ENCODE measurements at places on chromosomes 16 and 17.
A peak's percentile ranks its signal among the peaks of the same experiment; 100 is the strongest.

DNA sequence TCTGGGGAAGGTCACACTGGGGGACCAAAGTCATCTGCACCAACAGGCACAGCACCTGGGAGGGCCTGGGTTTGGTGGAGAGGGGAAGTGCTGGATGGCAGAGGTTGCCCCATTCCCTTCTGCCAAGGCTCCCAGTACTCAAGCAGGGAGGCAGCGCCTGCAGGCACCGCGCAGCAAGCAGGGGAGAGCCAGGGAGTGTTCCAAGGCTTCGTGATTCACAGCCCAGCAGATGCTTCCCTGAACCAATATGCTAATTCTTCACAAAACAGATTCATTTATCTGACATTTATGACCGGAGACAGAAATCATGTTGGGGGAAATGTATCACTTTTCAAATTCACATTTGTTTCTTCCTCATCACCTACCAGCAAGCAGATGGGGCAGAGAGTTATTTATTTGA, 13.4 kb upstream of the CDH5 start:
- no peak for DNase-seq

DNA sequence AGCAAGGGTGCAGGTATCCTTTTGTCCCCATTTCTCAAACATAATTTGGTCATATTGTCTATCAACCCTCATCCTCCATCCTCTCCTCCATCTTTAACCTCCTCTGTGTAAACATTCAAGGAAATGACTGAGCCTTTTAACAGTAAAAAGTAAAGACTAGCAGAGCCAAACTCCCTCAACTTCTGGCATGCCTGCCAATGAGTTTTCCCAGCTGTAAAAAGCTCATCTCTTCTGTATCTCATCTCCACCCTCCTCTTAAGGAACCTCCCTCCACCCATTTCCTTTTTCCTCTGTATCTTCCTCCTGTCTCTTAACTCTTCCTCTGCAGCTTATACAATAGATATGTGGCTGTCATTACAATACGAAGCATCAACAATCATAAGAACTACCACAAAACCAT, 76.9 kb upstream of the PSMD7 start:
- no peak for DNase-seq

DNA sequence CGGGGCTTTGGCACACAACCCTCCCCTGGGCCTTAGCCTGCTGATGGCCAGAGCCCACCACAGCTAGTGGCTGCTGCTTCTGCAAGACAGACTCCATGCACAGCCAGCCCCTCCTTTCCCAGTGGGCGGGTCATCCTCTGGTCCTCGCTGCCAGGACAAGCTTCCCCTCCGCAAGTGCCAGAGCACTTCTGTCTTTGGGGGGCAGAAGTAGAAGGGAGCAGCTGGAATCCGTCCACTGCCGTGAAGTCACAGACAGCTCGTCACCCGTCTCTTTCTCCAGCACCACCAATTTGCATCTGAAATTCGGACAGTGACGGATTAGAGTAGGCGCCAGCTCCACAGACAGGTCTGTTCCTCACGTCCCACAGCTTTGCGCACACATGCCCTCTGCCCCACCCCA, 31.3 kb upstream of the NAT9 start:
- DNase-seq = no peak

- no peak for DNase-seq
Observed at GRCh38 chr16:82715833-82716232, 89.1 kb downstream of the CDH13 start.

- no peak for DNase-seq
Observed at GRCh38 chr17:81305051-81305630, 10.0 kb upstream of the SLC38A10 start.

DNA sequence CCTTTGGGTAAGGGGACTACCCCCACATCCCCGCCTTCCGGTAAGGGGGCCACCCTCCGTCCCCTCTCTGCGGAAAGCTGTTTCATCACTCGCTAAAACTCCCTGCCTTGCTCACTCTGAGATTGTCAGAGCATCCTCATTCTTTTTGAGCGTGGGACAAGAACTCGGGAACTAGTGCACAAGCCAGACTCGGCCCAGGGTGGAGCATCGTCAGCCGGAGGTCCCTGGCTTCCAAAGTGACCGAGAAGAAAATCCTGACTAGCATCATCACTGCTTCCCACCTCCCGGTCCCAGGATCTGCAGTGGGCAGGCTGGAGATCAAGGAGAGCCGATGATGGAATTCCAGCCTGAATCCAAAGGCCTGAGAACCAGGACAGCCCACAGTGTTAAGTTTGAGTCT, 380.3 kb downstream of the SEC14L1 start:
- DNase-seq = no peak

DNA sequence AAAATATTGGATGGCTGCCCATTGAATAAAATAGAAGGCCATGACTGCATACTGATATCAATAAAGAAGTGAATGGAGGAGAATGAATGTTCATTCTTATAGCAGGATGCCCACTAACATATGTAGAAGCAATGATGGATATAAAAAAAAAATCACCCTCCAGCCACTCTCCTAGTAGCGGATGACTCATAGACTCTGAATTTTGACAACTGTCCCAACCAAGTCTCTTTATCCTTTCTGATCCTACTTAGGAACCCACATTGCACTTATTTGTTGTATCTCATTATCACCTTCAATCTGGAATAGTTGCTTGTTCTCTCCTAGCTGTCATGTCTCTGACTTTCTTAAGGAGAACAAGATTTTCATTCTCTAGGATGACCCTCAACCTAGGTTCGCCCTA, 429.9 kb downstream of the HS3ST3B1 start:
- no peak for DNase-seq

DNA sequence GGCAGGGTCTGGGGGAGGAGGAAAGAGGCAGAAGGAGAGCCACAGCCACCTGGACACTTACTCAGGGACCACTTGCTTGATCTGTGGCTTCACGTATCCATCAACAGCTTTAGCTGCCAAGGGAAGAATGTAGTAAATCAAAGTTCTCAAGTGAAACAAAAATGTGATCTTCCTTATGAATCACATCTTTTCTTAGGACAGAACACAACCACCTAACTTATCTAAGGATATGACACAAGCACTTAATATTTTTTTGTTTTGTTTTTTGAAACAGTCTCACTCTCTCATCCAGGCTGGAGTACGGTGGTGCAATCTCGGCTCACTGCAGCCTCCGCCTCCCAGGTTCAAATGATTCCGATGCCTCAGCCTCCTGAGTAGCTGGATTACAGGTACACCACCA, 8.4 kb upstream of the GHDC start:
- no peak for DNase-seq

DNA sequence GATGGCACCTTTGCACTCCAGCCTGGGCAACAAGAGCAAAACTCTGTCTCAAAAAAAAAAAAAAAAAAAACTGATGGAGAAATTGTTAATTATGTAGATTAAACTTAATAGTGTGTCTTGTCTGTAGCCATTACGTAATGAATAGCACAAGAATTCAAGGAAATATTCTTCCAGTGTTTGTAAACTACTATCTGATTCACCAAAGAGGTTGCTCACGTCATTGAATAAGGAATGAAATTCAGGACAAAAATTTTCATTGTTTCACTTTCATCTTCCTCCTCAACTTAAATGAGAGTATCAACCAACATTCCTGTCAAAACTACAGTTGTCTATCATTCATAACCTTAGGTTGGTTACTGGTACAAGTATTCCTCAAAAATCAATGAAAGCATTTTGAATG, 30.7 kb upstream of the MYO18A start:
- no peak for DNase-seq

- no peak for DNase-seq
Observed at GRCh38 chr17:67528751-67529436, 151.8 kb downstream of the PITPNC1 start.

DNA sequence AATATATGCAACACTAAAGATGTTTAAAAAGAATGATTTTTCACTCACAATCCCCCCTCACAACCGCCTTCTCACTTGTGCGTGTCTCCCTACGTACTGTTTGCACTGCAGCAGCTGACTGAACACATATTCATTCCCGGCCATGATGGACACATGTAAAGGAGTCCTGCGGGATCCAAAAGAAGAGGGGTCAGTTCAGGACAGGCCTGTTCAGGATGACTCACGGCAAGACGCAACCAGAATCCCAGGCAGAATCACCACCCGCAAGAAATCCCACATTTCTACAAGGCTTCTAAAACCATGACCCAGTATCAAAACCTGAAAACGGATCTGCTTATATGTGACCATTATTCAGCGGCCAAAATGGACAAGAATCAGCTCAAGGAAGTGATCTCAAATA, 52.3 kb downstream of the CYB5D2 start:
- DNase-seq = no peak

GRCh38 chr17:66690166-66690565, 144.8 kb upstream of the CACNG5 start:
- no peak for DNase-seq

DNA sequence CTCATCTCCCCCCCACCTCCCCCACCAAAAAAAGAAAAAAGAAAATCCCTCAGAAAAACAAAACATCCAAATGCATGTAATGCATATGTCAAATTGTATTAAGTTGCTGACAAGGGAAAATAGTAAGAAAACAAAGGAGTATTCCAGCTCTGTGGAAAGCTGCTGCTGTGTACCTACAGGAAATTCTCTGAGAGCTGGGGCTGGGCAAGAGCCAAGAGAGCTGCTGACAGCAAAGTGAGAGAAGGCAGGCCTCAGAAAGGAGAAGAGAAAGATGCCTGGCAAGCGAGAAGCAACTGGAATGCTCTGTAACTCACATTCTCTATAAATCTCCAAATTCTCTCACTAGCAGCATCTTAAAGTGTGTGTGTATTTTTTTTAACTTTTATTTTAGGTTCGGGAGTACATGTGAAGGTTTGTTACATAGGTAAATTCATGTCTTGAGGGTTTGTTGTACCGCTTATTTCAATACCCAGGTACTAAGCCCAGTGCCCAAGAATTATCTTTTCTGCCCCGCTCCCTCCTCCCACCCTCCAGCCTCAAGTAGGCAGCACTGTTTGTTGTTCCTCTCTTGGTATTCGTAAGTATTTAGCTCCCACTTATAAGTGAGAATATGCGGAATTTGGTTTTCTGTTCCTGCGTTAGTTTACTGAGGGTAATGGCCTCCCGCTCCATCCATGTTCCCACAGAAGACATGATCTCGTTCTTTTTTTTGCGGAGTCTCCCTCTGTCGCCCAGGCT, 24.4 kb downstream of the CNTROB start:
- DNase-seq = no peak

DNA sequence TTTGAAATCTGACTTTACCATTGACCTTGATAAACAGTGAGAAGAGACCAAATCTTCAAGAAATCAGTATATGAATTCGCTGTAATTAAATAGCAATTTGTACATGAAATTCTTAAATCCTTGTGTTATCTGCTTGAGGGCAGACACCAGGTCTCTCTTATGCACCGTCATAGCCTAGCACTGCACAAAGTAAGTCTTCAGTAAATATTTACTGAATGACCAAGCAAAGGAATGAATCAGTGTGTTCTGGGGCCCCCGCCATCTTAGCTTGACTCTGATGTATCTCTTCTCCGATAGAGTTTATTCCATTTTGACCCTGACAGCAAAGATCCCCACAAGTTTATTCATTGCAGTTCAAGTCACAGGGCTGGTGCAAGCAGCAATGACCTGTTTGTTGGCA, 328.0 kb downstream of the TMEM114 start:
- DNase-seq = no peak

DNA sequence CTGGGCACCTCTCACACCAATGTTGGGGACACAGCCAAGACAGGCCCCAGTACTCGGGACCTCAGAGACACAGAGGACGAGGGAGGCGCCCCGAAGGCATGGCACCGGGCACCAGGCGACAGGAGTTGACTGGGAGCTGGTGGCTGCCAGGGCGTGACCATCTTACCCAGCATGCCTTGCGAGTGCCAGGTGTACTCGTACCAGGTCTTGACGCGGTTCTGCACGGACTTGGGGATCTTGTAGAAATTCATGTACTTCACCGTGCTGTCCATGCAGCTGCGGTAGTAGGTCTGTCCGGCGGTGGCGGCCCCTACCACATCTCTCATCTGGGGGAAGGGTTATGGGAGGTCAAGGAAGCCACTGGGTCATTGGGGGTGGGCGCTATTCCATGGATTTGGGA, 67.3 kb downstream of the CNGB1 start:
- no peak for DNase-seq

GRCh38 chr17:10697092-10698081, at the start of the genes ADPRM and SCO1:
TSS of gene ADPRM (plus strand) at chr17:10697594. CDS start at chr17:10704927, 7,333 bp downstream.
TSS of gene SCO1 (minus strand) at chr17:10697533. CDS start at chr17:10697507, 26 bp downstream.
- DNase-seq = peak; percentile 94

DNA sequence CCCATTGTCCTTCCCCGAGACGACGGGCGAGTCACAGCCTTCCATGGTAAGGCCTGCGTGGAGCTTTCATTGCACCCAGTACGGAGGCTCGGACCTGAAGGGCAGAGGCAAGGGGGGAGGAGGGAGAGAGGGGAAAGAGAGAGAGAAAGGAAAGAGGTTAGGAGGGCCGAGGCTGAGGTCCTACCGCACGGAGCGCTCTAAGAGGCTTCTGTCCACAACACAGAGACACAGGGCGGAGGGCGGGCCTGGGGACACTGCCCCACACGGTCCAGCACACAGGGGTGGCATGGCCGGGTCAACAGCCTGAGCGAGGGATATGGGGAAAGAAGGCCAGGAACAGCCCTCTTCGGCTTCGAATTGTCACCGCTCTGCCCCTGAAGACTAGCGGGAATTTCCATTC, 87.8 kb downstream of the ZFHX3 start:
- no peak for DNase-seq

GRCh38 chr17:32998111-32998886, 6.7 kb downstream of the SPACA3 start:
- DNase-seq = peak; percentile 82

DNA sequence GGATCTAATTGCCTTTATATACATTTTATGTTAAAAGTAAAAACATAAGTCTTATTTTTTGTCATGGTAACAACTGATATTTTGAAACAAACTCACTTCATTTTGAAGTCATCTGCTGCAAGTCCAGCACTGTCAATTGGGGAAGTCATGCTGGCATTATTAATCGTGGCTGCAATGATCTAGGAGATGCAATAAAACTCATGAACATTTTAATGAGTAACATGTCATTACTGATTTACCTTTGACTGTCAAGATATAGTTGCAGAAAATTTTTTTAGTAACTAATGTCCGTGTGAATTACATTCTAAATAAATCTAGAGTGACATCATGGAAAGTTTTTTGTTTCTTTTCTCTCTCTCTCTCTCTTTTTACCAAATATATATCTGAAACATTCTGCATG, 17.3 kb upstream of the KRT24 start:
- DNase-seq = no peak

GRCh38 chr16:69711115-69711740, 15.1 kb downstream of the NQO1 start:
- DNase-seq = peak; percentile 19

GRCh38 chr17:75683583-75683982, 16.4 kb downstream of the SAP30BP start:
- no peak for DNase-seq

Measured in stimulated activated CD4-positive, alpha-beta T cell treated with anti-CD3 and anti-CD28 coated beads, Interleukin-15, amount 100 ng/mL, for 24 hours (primary cell).